ENCODE measurements at places on chromosomes 7 and 10. TPM values are rescaled to one million over a fixed set of nuclear protein-coding genes. Genes with fewer than 3 reads are reported as not detected.

The CROT gene
- 14.8 TPM for total RNA-seq

The CFTR gene
- not detected for total RNA-seq

The SCIN gene
- 0.57 TPM for total RNA-seq

The PLXDC2 gene
- total RNA-seq, result 0.49 TPM

The SYNPO2L gene
- total RNA-seq, result not detected

Measured in T-cell (primary cell).